ENCODE measurements at places on chromosomes 7 and 10.

- DNase-seq, result no peak
These were observed 173.9 kb downstream of the WNT2 start for GRCh38 chr7:117148971-117149370.

GRCh38 chr10:31607481-31607880 is 288.5 kb downstream of the ZEB1 start:
- DNase-seq, result no peak

- DNase-seq, result no peak
These were observed 72.9 kb upstream of the CAV2 start for GRCh38 chr7:116426428-116427156.

- DNase-seq, result no peak
These were observed 6.0 kb downstream of the RFC2 start for GRCh38 chr7:74248156-74248555.

GRCh38 chr10:125039354-125039769 is 97.4 kb downstream of the ZRANB1 start:
- no peak for DNase-seq

- DNase-seq, result no peak
These were observed 1.1 kb downstream of the PLXDC2 start for GRCh38 chr10:19817231-19817933.

DNA sequence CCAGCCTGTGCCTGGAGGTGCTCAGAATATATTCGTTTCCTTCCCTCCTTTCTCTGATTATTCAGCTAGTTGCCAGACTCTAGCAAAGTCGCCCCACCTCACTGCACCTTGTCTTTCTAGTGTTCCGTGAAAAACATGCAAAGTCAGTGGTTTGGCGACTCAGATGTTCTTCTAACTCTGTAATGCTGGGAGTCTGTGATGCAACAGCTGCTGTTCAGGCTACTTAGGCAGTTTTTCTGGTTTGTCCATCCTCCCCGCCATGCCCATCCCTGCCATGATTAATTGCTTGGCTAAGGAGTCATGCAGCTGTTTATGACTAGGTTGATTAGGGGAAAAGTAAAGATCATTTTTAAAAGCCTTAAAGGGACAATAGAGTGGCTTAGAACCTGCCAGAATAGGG is 99.4 kb downstream of the MTPN start:
- no peak for DNase-seq

DNA sequence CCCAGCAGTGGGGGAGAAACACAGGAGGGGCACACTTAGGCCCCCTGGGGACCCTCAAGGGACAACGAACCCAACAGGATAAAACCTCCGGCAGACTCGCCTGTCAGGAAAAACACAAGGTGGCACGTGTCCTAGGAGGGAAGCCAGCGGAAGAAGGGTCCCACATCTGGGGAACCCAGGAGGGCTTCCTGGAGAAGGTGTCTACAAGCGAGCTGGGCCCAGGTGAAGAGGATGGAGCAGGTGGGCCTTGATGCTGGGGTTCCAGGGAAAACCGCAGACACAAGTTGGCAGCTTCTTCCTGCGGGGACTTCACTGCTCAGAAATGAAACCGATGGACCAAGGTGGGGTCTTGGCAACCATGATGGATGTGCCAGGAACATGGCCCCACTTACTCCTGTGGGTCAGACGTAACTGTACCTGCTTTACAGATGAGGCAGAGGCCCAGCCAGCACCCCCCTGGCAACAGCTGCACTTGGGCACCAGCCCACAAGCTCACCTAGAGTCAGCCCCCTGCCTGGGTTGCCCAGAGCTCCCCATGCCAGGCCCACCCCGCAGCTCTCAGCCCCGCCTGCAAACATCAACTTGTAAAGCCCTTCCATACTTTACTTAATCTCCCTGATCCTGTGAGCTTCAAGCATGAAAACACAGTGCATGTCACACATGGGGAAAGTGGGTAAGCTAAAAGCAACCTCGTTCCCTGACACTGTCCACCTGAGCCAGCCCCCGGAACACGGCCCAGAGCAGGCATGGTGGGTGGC is 225.0 kb downstream of the ELFN1 start:
- DNase-seq, result no peak

DNA sequence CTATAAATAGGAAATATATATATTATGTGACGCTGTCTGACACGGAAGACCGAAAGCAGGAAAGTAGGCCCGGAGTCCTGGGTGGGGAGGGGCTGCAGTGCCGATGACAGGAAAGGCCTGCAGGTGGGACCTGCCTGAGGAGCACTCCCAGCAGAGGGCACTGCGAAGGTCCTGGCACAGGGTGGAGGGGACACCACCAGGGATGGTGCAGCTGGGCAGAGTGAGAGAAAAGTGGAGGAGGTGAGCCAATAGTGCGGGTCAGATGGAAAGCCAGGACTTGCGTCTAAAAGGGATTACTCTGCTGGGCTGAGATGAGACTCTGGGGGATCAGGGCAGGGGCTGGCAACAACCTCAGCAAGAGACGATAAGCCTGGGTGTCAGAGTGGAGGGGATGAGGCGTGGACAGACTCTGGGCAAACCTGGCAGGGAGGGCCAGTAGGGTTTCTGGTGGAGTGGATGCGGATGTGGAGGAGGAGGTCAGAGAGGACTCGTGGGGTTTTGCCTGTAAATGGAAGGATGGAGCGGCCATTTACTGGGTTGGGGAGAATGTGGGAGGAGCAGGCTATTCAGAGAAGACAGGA is 118.2 kb upstream of the ZNF746 start:
- DNase-seq, result no peak

DNA sequence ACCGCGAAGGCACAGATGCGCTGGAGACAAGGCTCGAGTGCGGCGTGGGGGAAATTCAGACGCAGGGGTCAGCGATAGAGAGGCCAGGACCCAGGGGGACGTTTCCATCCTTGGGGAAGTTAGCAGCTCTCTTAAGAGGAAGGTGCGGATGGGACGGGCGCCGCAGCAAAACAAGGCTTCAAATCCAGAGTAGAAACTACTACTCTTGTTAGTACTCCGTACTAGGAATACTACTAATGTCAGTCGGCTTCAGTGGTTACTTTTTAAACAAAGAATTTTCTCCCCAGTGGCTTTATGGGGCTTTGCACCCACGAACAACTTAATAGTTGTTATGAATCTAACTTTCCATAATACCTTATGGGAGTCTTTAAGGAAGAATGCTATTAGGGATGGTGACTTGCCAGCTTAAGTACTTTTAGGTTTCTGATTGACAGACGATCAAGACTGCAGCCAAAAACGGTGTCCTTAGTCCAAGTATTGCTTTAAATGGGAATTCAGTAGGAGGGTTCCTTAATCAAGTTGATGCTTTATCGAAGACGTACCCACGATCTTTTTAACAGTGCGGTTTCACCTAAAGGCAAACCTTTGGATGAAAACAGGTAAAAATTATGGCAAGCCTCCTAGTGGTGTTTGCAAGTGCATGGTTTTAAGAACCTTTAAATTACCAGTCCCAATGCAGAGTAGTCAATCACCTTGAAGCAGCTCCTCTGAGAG is 812 bp upstream of the IDE start:
- DNase-seq, result no peak

DNA sequence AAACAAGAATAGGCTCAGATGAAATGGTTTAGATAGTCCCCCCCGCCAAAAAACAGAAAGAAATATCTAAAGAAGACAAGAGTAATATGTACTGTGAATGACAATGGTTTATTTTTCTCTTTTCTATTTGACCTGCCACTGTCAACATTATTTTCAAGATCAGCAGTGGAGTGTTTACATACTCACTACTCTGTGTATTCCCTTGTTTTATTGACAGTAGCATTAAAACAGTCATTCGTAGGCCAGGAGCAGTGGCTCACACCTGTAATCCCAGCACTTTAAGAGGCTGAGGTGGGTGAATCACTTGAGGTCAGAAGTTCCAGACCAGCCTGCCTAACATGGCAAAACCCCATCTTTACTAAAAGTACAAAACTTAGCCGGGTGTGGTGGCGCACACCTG is 245.3 kb upstream of the SLC26A5 start:
- no peak for DNase-seq

GRCh38 chr7:130956417-130957136 is 222.6 kb upstream of the KLF14 start:
- DNase-seq, result no peak

DNA sequence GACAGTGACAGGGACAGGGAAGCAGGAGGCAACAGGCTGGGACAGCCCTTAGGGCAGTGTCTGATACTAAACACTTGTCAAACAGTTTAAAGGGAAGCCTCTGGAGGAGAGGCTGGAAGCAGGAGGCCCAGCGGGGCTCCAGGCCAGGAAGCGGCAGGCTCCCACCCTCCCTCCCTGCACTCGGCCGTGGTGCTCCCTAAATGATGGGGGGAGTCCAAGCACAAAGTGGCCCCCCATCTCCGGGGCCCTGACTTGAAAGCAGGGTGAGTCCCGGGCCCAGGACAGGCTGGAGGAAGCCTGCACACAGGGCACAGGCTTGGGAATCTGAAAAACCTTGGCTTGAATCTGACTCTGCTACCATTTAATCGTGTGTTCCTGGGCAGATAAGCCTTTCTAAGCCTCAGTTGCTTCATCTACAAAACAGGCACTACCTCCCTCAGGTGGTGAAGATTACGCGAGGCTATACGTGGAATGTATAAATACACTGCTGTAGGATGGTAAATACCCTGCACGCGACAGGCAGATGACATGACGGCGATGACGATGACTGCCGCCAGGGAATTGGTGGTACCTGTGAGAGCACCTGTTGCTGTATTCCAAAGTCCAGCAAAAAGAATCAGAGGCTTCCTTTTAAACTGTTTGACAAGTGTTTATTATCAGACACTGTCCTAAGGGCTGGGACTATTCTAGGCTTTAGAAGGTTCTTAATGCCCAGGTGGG is 34.1 kb downstream of the GBX1 start:
- no peak for DNase-seq

- DNase-seq, result no peak
These were observed 7.3 kb downstream of the TWIST1 start for GRCh38 chr7:19110026-19110730.

DNA sequence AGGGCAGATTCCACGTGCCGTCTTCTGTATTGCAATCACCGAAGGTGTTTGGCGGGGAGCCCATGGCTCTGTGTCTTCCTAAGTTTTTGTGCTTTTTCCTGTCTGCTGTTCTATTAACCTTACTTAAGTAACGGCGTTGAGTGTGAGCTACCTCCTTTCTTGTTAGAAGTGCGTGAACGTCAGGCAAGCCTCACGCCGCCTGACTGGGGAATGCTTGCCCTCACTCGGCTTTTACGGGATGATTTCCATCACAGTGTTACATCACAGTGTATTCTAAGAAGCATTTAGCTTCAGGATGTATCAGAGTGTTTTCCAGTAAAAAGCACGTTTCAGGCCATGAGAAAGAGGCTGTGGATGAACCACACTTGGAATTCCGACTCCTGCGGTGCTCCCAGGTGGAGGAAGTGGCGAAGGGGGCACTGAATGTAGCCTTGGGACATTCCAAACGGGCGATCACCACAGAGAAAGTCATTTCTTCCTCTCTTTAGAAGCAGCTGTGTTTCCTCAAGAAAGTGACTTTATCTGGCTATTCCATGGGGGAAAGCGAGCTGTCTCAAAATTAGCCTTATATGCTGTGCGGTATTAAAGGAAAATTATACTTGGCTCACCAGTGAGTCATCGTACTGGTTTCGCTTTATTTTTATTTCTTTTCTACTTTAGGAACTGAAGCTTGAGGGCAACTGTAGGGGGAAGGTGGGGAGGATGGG is 290.7 kb downstream of the KLF6 start:
- DNase-seq, result no peak

DNA sequence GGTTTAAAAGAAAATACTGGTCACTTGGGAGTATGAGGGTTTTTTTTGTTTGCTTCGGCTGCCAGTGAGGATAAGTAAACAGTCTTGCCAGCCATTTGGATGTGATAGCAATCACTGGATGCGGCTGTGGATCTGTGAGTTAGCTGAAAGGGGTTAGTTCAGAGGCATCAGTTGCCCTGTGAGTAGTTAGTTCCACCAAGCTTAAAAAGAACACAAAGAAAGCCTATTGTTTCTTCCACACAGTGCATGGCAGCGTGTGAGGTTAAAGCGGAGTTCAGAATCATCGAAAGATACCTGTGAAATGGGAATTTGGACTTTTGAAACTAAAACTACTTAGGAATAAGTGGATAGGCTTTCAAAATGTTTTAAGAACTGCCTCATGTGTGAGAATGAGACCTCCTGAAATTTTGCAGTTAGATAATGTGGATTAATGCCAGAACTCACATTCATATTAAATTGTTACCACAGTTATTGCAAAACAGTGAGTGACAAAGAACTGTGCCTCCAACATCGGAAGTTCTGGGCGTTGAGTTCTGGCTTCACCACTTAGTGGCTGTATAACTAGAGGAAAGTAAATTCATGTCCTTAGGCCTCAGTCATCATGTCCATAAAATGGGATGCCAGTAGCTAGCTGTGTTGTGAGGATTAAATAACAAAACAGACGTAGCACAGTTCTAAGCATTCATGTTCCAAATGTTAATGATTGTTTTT is 31.3 kb downstream of the KIAA1217 start:
- no peak for DNase-seq

DNA sequence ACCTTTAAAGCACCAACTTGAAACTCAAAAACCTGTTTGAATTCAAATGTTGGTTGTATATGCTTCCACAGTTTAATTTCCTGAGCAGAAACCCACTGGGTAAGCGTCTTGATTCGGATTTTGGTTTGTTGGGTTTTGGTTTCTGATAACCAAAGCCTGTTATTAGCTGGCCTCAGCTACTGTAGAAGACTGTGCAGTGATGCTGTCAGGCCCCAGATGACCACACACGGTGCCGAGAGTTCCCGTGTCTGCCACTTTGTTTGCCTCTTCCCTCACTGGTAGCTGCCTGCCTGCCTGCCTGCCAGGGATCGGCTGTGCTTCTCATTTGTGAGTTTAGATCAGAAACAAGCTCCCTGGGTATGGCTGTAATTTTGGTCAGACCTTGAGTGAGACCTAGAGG is 5.6 kb downstream of the MDH2 start:
- DNase-seq, result no peak

DNA sequence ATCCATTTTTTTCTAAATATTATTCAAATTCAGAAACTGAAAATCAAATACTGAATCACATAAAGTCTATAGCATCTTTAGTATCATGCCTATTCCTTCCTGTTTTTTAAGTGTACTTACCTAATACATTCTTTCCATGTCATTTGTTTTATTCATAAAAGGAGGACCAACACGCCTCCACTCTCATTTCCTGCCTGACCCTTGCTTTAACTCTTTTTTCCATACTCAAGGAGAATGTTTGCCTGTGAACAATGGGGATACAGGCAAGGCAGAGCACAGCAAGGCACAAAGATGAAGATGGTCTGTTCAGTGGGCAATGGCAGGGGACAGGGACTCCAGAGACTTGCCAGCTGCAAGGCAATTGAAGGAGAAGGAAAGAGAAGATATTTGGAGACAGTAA is 121.2 kb upstream of the FEZF1 start:
- DNase-seq, result no peak

- DNase-seq, result no peak
These were observed 112.7 kb upstream of the BTBD16 start for GRCh38 chr10:122158362-122158761.

- DNase-seq, result no peak
These were observed 249.9 kb upstream of the C7orf33 start for GRCh38 chr7:148340438-148341280.

Data from stimulated activated naive CD8-positive, alpha-beta T cell treated with anti-CD3 and anti-CD28 coated beads, Interleukin-15, amount 100 ng/mL, for 72 hours (primary cell).